Stimulated activated CD8-positive, alpha-beta memory T cell treated with anti-CD3 and anti-CD28 coated beads, Interleukin-2, amount 100 ng/mL, for 1 hour (primary cell): ENCODE measurements at places on chromosomes 5 and 9.

- DNase-seq = no peak
These were observed 248.5 kb downstream of the AP3B1 start for GRCh38 chr5:78046006-78046405.

DNA sequence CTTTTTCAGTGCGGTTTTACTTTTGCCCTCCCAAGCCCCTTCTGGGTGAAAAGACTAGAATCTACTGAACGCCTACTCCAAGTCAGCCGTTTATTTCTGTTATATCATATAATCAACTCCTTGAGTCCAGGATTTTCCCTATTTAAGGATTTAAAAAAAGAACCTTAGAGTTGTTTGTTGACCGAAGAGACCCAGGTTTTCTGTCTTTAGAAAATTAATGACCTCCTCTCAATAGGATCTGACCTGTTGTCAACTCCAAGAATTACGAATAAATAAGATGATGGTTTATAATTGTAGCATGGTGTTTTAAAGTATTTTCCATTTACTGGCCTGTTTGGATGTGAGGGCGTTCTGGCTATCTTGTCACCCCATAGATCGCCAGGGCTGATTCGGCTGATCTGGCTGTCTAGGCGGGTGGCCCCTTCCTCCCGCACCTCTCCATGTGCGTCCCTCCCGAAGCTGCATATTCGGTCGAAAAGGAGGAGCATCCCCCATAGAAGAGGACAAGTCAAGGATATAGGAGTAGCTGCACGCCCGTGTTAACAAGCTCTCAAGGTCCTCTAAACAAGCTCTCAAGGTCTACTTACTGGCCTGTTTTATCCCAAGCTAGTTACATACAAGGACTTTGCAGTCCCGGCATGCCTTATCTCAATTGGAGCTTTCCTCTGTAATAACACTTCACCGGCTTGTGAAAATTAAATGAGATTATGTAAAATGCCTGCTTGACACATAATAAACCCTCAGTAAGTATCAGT, 1.1 kb upstream of the UBAP2 start:
- DNase-seq = no peak

- DNase-seq = no peak
These were observed 649 bp downstream of the AP3B1 start for GRCh38 chr5:78293851-78294247.

- DNase-seq = no peak
These were observed 58.1 kb downstream of the EBF1 start for GRCh38 chr5:159041444-159042198.

GRCh38 chr9:22008717-22009505, at the start of gene CDKN2B:
Gene CDKN2B (minus strand): TSS chr9:22009305. CDS start chr9:22008953, 352 bp downstream.
- DNase-seq = no peak

GRCh38 chr5:103539376-103540330, 22.9 kb downstream of the NUDT12 start:
- DNase-seq = no peak

GRCh38 chr5:142717582-142718215, 31.8 kb upstream of the FGF1 start:
- no peak for DNase-seq

DNA sequence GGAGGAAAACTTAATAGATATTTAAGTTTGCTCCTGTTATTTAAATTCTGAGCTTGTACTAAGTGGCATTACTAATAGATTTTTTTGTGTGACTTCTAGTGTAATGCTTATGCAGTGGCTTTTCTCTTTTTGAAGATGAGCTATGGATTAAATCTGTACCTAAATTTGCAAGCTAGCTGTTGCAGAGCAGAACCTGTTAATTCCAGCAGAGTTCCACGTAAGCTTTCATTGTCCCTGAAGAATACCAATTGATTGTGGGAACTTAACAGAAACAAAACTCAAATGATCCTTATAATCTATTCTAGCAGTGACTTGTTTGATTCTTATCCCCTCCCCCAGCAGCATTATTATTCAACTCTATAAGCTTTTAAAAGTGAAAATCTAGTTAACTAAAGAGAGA, 51.7 kb downstream of the MAN2A1 start:
- DNase-seq = no peak
